COLO829 (cell line): ENCODE measurements at places on chromosomes 3 and 15.

- DNase-seq, result peak; percentile 22
Observed at GRCh38 chr3:64454179-64454578, 228.9 kb upstream of the PRICKLE2 start.

GRCh38 chr3:134312873-134313846, 61.1 kb downstream of the AMOTL2 start:
- DNase-seq, result no peak

GRCh38 chr15:53548236-53548635, 211.2 kb downstream of the WDR72 start:
- no peak for DNase-seq

DNA sequence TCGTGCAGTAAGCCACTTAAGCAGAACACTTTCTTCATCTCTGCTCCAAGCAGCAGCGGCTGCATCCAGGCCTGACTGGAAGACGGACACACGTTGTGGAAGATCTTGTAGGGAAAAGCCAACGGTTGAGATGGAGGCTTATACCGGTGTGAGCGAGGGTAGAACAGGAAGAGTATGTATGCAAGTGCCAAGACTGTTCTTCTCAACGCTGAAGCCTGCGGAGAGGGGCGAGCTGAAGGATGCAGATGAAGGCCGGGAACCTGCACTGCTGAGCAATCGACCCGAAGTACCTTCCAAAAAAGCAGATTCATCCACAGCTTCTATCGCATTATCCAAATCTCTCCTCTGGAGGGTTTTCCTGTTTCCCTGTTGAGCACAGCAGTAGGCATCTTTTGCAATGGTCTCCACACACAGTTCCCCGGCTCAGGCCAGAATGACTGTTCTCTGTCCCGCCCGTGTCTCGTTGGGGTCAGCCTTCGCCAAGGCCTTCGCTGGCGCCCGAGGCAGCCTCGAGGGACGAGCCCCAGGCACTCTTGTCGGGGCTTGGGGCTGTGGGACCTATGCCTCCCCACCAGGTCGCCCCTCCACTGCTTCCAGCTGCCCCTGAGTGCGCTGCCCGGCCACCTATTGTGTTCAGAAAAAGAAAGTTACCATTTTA, 22.2 kb upstream of the DYNC1LI1 start:
- DNase-seq, result no peak

DNA sequence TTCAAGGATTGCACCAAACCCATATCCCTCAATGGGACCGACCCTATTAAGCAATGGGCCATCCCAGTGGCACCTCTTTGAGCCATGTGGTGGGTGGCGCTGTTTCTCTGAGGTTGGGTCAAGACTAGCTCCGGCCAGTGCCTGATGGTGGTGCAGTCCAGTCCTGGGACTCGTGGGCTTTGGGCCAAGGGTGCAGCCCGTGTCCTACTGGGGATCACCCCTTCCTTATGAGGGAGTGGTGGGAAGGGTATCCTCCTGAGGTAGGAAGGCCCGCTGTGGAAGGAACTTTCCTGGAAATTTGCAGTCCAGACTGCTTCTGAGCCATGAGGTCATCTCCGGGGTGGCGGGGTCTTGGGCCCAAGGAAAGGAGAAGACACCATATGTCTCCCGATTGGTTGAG, 231.6 kb downstream of the SNRPN start:
- no peak for DNase-seq

DNA sequence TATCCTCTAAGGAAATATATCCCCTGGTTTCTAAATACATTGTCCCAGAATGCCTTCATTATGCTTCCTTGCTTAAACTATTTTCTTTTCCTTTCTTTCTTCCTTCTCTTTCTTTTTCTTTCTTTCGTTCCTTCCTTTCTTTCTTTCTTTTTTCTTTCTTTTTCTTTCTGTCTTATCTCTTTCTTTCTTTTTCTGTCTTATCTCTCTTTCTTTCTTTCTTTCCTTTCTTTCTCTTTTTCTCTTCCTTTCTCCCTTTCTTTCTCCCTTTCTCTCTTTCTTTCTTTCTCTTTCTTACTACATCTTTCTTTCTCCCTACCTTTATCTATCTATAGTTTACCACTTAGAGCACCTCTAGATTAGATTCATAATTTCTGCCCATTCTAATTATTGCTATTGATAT, 552.1 kb downstream of the PYDC2 start:
- DNase-seq, result no peak

DNA sequence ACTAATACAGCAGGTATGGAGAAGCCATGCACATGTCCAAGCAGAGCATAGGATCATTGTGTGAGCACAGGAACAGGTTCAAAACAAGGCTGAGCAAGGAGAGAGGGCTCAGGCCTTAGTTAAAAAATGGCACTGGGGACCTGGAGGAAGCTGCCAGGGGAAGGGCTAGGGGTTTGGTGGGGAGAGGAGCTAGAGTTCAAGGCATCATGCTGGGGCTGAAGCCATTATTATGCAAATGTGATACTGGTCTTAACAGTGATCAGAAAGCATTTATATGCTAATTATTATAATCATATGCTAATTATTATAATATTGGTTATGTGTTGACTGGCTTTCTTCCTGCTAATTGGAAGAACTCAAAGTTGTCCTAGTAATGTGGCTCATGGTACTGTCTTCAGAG, 546.0 kb upstream of the CFAP20DC start:
- DNase-seq, result no peak

GRCh38 chr3:72141264-72141663, 356.3 kb upstream of the PROK2 start:
- no peak for DNase-seq

GRCh38 chr3:53293867-53294266, 38.0 kb upstream of the TKT start:
- DNase-seq, result no peak

DNA sequence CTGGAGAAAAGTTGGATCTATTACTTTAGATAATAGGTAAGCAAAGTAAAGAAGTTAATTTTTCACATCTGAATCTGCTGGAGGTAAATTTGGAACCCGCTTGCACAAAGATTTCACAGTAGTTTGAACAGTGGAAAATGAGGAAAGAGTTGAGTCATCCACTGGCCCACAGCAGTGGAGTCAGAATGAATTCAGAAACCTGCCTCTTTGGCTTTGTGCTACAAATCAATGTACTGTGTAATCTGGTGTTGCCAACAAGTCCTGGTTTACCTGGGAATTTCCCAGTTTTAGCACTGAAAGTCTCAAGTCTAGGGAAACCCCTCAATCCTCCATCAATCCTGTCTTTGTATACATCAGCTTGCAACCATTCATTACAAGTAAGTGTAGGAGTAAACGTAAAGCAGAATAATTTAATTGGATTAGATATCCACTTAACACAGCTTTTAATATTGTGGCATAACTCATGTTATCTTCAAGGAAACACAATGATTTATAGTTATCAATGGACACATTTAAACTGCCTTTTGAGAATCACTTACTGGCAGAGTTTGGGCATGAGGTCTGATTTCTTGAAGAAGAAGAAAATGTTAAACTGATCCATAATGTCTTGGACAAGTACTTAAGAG, 100.6 kb downstream of the DCLK3 start:
- no peak for DNase-seq

GRCh38 chr3:151386056-151386455, 1.5 kb upstream of the P2RY12 start:
- DNase-seq, result no peak

- DNase-seq, result peak; percentile 49
Observed at GRCh38 chr15:83871808-83872559, 218.1 kb downstream of the ADAMTSL3 start.

GRCh38 chr15:62183130-62183529, 18.0 kb upstream of the C2CD4B start:
- DNase-seq, result no peak

DNA sequence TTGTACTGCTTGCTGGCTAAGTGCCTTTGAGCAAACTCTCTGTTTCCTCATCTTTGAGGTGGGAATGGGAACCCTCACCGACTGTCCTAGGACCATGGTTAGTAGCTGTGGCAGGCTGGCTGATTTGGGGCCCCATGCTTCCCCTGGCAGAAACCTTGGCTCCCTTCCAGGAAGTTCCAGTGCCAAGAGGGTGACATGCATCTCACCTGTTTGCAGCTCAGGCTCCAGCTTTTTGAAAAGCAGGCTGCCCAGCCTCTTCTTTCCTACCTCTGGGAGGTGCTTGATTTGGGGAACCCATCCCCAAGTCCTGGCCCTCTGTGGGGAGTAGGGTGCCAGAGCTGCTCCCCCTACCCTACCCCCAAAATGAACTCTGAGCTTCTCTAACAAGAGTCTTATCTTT, 50.8 kb downstream of the RAB11A start:
- DNase-seq, result no peak

GRCh38 chr3:145739926-145740325, 421.1 kb downstream of the PLOD2 start:
- DNase-seq, result no peak

- DNase-seq, result peak; percentile 87
Observed at GRCh38 chr3:117278424-117279190, 569.0 kb downstream of the TUSC7 start.

DNA sequence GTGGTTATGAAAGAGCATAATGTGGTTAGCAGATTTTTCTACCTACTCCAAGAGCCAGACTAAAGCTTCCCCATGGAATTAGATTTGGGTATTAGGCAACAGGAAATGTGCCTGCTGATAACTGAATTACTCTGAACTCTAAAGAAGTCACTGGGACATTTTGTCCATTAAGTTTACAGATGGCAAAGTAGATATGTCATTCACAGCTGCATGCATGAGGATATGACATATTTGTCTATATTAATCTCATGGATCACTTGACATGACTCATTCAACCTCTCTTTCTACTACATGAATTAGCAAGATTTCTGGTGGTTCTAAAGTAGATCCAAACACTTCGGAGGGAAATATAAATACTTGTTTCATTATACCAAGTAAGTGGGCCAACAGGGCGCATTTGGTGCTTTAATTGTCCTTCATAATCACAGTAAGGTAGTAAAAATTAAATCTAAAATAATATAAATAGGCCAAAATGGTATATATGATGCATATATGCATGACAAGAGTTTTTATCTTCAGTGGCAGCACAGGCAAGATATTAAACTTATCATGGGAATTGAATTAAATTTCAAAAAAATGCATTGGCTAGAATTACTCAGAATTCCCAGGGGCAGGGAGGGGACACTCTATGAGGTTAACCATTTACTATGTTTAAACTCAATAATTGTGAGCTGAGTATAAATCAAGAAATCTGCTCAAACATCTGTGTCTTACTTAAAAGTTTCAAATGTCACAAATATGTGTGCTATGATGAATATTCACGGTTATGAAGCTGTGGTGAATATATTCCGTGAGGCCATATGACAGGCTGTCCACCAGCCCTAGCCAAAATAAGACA, 365.3 kb upstream of the KCNMB2 start:
- DNase-seq, result peak; percentile 35

GRCh38 chr3:156750874-156751245, 75.3 kb upstream of the LEKR1 start:
- no peak for DNase-seq

- no peak for DNase-seq
Observed at GRCh38 chr3:148828136-148828690, 602 bp downstream of the CPB1 start.
